ENCODE measurements at places on chromosomes 16 and 17.

- no peak for DNase-seq
Observed at GRCh38 chr17:57004944-57005579, 27.1 kb downstream of the SCPEP1 start.

- DNase-seq, result no peak
Observed at GRCh38 chr16:89090669-89091426, 2.8 kb upstream of the ACSF3 start.

GRCh38 chr17:71440513-71440912 lies 680.3 kb upstream of the SOX9 start:
- DNase-seq, result no peak

DNA sequence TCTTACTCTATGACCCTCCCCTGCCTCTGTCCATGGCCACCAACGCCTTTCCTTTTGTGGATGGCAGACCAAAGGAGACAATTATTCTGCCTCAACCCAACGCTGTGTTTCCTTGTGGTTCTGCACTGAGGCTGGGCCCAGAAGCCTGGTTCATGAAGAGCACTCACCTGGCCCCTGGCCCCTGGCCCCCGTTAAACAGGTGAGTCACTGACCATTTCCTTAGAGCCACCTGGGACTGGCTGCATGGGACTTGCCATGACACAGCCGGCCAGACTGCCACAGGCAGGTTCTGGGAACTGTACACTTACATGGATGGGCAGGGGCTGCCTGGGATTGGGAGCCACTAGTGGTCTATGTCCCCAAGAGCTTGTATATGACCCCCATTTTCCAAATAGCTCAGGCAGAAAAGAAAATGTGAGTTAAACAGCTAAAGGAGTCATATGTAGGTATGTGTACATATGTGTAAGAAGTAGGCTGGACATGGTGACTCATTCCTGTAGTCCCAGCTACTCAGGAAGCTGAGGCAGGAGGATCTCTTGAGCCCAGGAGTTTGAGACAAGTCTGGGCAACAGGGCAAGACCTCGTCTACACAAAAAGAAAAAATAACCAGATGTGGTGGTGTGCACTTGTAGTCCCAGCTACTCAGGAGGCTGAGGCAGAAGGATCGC lies 181.9 kb upstream of the CACNG5 start:
- no peak for DNase-seq

GRCh38 chr17:73822371-73822770 lies 178.1 kb upstream of the SDK2 start:
- no peak for DNase-seq

GRCh38 chr17:65498816-65499215 lies 62.6 kb downstream of the AXIN2 start:
- DNase-seq, result no peak

DNA sequence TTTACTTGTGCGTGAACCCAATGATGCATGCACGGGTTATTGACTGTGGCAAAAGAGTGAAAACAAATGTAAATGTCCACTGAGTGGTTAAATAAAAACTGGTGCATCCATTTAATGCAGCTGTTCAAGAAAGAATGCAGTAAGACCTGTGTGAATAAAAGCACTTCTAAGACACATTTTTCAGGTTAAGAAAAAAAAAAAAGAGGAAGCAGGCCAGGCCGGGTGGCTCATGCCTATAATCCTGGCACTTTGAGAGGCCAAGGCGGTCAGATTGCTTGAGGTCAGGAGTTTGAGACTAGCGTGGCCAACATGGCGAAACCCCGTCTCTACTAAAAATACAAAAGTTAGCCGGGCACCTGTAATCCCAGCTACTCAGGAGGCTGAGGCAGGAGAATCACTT lies 11.8 kb downstream of the CNGB1 start:
- no peak for DNase-seq

DNA sequence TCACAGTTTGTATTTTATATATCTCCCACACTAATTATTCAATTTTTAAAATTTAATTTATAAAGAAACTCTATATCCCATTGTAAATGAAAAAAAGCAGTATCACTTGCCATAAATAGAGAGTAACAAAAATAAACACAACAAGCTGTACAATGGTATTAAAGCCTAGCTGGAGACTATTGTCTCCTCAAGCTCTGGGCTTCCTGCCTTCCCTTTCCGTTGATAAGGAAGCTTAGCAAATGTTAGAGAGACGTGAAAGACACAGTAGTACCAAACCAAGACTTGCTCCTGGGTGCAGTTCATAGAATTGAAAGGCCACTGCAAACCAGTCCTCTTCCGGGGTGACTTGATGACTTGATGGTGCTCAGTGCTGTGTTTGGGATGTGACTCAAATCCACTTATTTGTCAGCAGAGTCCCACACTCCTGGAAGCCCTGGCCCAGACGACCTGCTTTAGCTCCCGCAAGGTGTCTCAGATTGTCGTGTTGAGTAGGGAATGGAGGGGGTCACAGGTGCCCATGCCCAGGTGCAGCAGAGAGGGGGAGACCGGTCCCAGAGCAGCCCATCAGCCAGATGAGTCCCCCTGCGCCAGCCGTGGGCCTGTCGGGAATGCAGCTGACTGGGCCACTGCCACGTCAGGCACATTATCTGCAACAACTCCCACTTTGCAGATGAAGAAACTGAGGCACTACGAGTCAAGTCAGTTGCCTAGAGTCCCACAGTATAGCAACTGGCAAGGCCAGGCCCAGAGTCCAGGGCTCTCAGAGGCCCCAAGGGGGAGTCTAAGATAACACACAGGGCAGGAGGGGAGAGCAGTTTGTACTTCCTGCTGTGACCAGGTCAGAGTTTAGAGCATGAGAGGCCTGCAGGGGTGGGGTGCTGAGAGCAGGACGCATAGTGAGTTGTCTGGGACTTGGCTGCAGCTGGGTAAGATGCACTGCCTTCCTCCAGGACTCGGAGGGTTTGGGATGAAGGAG lies 40.5 kb downstream of the PSME3IP1 start:
- DNase-seq, result no peak

- DNase-seq, result no peak
Observed at GRCh38 chr16:83271123-83271522, 536.7 kb upstream of the HSBP1 start.

DNA sequence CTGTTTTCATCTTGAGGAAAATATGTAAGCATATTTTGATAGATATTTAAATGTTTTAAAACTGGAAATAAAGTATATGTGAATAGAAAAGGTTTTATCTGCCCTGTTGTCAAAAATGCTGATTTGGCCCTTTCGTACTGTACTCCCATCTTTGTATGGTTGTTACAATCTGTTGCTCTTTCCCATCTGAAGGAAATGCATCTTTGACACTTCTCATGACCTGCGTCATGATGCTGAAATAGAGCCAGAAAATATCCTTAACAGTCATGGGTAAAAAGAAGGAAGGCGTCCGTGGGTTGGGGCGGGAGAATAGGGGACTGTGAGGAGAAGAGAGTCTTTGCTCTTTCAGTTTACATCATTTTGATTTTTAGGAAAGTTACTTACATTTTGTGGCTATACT lies 327.7 kb downstream of the BCAS3 start:
- no peak for DNase-seq

DNA sequence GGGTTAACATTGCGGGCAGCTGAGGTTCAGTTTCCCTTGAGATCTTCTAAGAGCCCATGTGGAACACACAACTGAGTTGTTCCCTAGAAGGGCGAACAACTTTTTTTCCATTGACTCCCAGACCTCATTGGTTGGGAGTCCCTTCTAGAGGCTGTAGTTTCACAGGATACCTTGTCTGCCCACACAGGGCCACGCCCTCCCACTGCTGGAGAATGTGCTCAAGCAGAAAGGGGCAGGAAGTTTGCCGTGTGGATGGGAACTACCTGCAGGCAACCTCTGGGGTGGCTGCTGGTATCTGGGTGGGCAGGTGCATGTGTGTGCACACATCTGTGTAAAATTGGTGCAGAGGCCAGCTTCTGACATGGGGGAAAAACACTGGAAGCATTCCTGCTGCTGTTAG lies 178.8 kb upstream of the PSMD7 start:
- DNase-seq, result no peak

DNA sequence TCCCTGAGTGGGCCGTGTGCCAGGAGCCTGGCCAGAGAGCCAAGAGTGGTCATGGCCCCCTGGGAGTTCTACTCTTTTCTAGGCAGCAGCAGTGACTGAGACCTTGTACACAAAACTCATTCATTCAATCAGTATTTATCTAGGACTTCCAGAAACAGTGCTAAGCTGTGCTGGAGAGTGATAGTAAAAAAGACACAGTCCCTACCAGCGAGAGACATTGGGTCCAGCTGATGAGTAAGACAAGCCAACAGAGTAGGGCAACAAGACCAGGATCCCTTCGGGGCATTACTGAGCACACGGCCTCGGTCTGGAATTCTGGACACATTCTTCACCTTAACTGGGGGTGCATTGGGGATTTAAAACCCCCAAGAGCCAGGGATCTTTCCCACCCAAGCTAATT lies 20.2 kb downstream of the CBX4 start:
- DNase-seq, result no peak

GRCh38 chr16:951660-952301 lies 19.0 kb downstream of the LMF1 start:
- DNase-seq, result no peak

GRCh38 chr16:83348991-83349390 lies 458.8 kb upstream of the HSBP1 start:
- no peak for DNase-seq

DNA sequence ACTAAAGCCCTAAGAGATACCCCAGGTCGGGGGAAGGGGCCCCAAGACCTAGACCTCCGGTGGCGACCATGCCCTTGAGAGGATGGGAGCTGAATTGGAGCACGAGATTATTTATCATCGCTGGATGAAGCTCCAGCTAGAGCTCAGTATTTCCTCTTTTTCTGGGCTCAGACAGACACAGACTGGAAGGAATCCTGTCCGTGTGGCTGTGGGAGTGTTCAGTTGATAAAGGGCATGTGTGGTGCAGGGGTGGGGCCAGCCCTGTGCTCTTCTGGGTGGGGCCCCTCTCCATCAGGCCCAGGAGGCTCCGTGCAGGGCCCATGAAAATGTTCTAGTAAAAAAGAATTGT lies 6.3 kb upstream of the CBX4 start:
- no peak for DNase-seq

- no peak for DNase-seq
Observed at GRCh38 chr17:72682605-72683004, 409.9 kb downstream of the SLC39A11 start.

DNA sequence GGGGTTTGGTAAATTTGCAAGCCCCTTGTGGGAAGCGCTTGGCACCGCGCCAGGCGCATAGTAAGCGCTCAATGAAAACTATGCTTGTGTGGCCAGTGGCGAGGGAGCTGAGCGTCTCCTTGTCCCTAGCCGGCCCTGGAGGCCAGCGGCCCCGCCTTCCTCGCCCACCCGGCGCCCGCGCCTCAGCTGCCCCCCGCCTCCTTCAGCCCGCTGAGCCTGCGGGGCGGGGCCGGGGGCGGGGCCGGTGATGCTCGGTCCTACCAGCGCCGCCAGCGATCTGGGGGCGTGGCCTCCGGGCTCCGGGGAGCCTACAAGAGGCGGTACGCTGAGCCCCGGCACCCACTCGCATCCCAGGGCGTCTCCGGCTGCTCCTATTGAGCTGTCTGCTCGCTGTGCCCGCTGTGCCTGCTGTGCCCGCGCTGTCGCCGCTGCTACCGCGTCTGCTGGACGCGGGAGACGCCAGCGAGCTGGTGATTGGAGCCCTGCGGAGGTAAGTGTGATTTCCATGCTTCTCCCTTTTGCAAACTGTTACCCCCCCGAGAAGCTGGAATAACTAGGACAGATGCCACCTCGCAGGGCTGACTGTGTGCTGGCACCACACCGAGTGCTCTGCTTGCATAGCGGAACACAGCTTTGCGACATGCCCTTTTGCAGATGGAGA lies at the start of gene CRISPLD2:
TSS of gene CRISPLD2 (plus strand) at position 342 of the 661 bp plus-strand sequence. CDS start 18,511 bp downstream, outside the sequence.
- peak; percentile 97 for DNase-seq

DNA sequence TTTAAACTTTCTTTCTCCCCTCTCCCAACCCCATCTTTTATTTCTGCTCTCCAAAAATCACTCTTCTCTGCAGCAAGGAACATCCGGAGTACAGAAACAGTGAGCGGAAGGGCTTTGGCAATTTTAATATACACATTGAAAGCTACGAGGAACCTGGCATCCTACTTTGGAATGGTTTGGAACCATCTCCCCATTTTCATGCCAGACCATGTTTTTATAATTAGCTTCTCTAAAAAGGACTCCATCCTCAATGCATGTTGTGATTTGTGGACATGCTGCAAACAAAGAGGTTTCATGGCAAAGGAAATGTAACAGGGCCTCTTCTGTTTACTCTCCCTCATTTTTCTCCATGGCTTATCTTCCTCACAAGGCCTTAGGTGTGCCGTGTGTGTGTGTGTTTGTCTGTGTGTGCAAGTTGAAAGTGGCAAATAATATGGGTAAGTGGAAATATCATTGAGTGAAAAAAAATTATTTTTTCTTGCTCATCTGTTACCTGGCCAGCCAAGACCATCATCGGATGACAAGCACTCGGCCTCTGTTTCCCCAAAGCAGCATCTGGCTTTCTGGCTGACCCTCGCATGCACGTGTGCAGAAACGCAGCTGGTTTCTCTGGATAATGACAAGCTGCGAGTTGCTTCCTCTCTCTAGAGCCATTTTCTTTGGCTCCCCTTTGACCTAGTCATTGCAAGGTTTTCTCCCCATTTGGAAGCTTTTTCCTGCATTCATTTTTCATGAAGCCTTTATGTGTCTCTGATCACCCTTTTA lies 585.0 kb downstream of the TMEM114 start:
- peak; percentile 33 for DNase-seq

DNA sequence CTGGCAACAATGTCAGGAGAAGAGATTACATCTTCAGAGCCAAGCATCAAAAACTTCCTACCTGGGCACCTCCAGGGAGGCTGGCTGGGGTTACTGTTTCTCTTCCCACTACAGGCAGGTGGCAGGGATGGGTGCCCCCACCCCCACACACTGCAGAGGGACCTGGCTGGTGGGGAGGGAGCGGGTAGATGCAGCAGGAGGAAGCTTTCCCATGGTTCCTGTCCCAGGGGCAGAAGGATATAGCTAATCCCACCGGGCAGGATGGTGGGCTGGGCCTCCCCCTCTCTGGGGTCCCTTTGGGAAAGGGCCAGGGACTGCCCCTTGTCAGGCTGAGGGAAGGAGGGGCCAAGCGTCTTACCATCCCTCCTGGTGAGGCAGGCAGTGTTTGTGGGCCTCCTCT lies 16.7 kb upstream of the MTMR4 start:
- peak; percentile 34 for DNase-seq

DNA sequence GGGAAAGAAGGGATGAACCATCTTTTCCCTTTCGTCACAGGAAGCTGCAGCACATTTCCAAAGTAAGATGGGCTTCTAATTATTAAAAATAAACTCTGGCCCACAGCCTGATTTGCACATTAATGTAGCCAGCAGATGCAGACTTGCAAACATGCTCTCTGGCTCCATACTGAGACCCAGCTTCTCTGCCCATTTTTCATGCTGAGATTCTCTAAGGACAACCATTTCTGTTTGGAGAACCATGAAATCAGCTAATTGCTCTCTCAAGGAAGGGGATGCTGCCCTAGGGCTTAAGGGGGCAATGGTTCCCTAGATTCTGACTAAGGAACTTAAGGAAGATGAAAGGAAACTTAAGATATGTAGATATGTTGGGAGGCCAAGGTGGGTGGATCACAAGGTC lies 63.0 kb upstream of the CES5A start:
- no peak for DNase-seq

GRCh38 chr17:1553354-1554266 lies 9.0 kb downstream of the PITPNA start:
- no peak for DNase-seq

All from eye (tissue), 1 donor.